Activated T-helper 1 cell treated with anti-CD3 and anti-CD28 coated beads, Interleukin-2, amount 50 U/mL, for 16 hours (primary cell): ENCODE measurements at places on chromosomes 7 and 10.

DNA sequence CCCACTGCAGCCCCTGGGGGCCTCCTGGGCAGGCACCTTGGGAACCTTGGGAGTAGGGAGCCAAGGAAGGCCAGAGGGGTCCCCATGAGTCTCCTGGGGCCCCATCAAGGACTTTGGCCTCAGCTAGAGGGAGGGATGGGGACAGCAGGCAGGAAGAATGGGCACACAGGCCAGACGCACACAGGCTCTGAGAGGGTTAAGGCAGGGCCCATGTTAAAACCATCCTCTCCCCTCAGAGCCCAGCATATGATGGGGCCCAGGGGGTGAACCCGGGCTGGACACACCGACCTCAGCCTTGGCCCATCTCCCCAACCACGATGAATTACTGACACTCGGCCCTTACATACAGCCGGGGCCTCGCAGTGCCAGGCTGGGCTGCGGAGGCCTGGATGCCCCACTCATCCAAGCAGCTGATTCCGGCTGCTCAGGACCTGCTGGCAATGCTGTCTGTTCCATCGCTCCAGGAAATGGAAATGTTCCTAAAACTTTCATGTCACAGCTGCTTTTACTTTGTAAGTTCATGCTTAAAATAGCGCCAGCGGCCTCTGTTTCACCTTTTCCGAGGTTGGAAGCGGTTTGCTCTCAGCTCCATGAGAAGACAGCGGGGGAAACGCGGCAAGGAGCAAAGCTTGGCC lies 17.3 kb upstream of the INPP5A start:
- no peak for DNase-seq

GRCh38 chr7:128247640-128248194 lies 6.6 kb downstream of the LEP start:
- DNase-seq: no peak

GRCh38 chr10:490891-491571 lies 198.4 kb downstream of the DIP2C start:
- DNase-seq: no peak

DNA sequence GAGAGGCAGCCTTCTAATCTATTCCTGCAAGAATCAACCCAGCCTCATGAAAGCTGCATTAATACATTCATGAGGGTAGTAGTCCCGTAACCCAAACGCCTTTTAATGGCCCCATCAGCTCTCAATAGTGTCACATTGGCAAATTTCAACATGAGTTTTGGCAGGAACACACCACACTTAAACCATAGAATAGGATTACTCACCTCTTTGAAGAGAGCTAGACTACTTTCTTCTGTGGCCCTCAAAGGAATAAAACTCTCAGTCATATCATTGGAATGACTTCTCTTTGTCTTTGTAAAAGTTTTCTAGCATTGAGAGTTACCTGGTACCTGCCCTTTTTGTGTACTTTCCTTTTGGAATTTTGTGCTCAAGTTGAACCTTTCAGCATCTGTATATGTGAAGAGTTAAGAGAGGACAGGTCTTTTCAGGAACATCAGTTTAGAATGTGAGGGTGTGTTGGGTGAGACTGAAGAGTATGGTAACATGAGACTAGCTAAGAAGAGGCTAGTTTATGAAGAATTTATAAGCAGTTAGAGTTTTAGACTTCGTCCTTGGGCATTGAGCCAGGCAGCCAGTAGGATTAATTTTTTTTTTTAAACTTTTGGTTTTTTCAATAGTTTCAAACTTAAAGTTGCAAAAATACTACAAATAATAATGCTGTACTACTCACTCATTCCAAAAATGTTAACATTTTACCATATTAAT lies 92.6 kb downstream of the MLLT10 start:
- no peak for DNase-seq

DNA sequence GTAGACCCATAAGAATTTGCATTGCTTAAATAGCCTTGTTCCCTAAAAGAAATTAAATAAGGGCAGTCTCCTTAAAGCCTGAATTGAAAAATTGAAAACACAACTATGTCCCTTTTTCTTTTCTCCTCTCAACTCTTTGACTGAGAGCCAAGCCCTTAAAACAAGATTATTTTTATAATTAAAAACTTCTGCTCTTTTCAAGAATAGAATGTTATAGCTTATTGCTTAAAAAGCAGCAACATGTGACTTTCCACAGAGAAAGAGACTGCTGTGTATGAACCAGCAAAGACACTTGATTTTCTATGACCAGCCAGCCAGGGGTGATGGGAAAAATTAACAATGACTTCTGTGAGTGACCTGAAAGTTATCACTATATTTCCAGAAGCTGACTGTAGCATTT lies 295.2 kb upstream of the CELF2 start:
- DNase-seq: no peak

DNA sequence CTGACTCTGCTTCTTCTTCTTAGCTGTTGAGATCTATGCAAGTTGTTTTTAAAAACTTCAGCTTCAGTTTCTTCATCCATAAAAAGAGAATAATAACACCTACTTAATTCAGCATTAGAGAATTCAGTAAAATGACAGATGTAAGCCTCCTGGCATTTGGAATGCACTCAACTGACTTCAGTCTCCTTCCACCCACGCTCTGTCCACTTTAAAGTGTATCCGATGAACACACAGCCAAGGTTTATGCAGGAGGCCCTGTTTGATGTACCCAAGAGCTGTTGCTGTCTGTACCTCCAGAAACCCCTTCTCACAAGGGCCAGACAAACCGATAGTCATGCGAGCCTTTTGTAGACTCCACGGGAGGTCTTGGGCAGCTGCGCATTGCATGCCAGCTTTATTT lies 27.1 kb upstream of the SLC35B4 start:
- no peak for DNase-seq

GRCh38 chr10:78925275-78925674 lies 143.5 kb upstream of the ZMIZ1 start:
- no peak for DNase-seq

DNA sequence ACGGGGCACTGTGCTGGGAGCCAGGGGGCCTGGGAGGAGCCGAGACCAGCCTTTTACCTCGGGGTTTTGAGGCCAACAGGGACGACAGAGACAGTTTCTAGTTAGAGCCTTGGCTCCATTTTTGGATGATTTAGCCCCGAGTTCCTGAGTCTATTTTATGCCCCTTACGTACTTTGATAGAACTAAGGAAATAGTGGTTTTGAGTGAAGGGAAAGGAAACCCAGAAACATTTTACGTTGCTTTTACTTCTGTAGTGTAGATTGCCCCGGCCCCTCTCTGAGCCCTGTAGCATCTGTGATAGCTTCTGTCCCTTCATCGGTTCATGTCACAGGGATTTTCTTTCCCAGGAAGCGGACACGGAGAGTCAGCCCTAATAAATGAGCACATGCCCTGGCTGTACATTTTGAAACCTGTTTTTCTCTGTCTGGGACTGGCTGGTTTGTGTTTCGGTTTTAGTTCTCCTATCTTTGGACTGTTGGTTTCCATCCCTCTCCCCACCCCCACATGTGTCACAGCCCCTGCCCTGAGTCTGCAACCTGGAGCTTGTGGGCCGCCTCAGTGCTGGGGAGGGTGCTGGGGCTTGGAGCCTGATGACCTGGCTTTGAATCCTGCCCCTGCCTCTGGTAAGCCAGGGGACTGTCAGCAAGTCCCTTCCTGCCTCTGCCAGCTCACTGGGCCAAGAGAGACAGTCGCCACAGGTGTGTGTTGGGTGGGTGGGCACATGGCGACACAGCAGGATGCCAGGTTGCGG lies 6.9 kb upstream of the ORAI2 start:
- DNase-seq: no peak

DNA sequence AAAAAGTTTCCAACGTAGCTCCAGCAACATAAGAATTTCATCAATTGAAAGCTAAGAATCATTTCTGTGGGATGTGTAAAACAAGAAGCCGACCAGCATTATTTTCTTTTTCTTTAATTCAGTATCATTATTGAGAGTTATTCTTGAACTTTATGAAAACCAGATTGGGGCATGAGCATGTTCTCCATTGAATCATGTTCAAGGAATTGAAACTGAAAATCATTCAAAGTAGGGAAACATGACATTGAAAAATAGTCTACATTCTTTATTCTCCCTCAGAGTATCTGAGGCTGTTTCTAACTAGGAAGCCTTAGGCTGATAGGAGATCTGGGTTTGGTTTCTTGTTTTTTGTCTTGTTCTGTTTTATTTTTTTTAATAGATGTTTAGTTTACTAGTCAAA lies 253.7 kb downstream of the DYNC1I1 start:
- no peak for DNase-seq

DNA sequence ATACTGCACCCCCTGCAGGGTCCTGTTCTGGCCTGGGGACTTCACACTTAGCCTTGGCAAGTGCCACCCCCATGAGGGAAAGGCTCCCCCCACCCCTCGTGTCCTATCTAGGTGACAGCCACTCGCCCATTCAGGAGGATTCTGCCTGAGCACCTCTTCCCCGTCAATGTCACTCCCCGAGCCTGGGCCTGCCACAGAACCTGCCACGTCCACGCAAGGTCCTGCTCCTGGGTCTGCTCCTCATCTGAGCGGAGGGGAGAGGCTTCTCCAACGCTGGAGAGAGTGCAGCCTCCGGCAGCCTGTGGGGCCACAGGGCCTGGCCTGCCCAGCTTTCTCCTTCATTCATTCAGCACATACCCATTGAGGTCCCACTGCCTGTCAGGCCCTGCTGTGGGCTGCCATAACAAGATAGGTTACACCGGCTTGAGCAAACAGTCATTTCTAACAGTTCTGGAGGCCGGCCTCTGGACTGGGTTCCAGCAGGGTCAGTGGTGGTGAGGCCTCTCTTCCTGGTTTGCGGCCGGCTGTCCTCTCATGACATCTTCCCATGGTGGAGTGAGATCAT lies 92.0 kb upstream of the RET start:
- no peak for DNase-seq

DNA sequence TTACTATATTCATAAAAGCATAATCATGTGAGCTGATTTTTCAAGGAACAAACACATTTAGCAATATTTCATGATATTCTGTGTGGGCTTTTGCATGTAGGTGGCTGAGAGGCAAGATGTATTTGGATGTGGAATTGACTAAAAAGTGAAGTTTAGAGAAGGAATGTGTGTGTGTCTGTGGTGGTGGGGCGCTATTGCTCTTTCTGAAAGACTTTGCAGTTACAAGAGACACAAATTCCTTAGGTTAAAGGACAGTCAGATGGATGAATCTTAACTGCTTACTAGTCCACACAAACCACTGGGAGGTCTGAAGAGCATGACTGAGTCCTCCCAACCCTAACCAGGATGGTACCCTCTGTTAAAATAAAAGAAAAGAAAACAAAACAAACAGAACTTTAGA lies 200.1 kb downstream of the SDHAF3 start:
- no peak for DNase-seq

DNA sequence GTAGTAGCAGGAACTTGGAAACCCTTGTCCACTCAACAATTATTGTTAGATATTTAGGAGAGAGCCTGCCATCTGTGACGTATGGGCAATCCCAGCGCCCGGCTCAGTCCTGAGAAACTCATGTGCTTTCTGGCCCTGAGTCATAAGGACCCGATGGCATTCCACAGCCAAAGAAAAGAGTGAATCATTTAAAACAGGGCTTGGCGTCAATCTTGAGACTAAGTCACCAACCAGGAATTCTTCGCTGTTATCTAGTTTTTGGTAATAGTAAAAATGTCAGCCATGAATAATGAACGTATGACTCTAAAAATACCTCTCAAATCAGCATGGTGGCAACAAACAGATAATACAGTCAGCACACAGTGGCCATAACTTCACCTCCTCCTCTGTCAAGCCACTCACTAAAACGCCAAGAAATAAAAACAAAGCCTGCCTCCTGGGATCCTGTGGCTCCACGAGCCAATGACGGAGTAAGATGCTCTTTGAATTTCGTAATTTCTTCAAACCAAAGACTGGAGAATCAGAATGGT lies 140.8 kb downstream of the ADAM12 start:
- DNase-seq: no peak

DNA sequence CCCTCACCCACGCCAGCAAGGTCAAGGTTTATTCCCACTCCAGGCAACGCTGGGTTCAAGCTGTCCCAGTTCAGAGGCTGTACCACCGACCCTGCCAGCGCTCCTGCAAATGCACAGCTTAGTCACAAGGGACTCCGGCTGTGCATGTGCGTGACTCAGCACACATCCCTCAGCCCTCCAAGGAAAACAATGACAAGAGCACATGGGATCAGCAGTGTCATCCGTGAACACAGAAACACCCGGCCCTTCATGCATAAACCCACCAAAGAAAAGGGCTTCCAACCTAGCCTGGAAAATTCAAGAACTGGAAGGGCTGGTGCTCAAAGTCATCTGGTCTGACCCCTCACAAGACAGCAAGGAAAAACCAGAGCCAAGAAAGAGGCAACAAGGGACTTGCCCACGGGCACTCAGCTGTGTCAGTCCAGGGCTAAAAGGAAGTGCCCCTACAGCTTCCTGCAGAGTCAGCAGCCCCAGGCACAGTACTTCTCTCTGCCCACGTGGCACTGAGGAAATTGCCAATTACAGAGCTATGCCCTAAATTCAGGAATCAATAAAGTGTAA lies 106.1 kb downstream of the KCNMA1 start:
- DNase-seq: no peak

GRCh38 chr7:7641129-7641663 lies 644 bp downstream of the UMAD1 start:
- DNase-seq: no peak

GRCh38 chr10:3482200-3482993 lies 302.6 kb downstream of the KLF6 start:
- no peak for DNase-seq

GRCh38 chr10:7275761-7276440 lies 134.9 kb downstream of the SFMBT2 start:
- no peak for DNase-seq

GRCh38 chr7:139264220-139264619 lies 33.2 kb downstream of the UBN2 start:
- no peak for DNase-seq

- no peak for DNase-seq
Measured at GRCh38 chr7:7384228-7384627, 151.4 kb downstream of the COL28A1 start.

GRCh38 chr7:124101173-124101768 lies 68.4 kb upstream of the TMEM229A start:
- DNase-seq: no peak

GRCh38 chr10:100693821-100694220 lies 51.6 kb upstream of the PAX2 start:
- DNase-seq: no peak

- DNase-seq: no peak
Measured at GRCh38 chr10:42988069-42988468, 88.8 kb upstream of the RET start.

DNA sequence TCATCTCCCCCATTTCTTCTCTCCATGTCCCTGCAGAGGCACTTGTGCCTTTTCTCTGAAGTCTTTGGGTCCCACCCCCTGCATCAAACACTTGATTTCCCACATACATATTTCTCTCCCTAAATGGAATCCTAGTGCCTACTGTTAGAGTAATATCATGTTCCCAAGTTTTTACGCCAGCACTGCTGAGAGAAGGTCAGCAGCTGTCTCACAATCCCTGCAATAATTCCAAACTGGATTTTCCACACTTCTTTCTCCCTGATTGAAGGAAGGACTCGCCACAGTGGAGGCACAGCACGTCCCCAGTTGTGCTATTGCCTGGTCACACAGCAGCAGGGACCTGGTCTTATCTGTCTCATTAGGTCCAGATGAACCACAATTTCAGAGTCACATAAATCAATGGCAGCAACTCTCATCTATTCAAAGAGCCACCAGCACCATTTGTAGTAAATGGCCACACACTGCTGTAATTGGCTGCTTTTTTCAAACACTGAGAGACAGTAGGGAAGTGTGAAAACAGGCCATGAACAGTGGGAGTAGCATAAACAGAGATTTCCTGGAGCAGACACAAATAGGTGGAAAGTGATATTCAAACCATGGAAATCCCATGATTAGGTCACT lies 605.5 kb downstream of the XPNPEP1 start:
- no peak for DNase-seq

GRCh38 chr10:57890691-57891090 lies 377.0 kb downstream of the IPMK start:
- DNase-seq: no peak

- no peak for DNase-seq
Measured at GRCh38 chr10:13820964-13821337, 234.2 kb downstream of the PRPF18 start.
